ENCODE measurements at places on chromosomes 2 and 18.

DNA sequence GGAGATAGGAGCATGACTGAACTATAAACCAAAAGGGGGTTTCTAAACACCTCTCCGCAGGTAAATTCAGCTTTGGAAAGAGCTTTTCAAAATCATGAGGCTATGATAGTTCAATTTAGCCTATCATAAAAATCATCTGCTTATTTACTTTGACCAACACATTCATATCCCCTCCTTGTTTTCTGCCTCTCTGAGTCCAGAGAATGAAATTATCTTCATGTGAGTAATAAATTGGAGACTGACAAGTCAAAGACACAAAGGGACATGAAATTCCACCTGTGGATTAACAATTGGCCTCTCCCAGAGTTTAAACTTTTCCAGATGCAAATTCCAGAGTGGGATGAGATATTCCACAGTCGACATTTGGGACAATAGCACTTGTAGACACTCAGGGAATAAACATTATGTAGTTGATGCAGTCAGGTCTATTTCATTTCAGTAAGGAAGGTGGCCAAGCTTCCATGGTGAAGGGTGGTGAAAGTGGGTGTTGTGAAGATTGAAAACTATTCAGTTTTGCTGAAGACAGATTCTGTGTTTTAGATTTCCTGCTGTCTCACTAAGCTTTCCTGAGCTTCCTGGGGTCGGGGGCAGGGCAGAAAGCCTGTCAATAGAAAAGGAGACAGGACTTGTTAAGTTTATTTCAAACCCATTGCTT lies 84.7 kb downstream of the CDC42EP3 start:
- DNase-seq: no peak

GRCh38 chr2:231557571-231558217 lies 27.4 kb upstream of the NMUR1 start:
- DNase-seq: peak; percentile 85

- DNase-seq: no peak
Measured at GRCh38 chr18:78074400-78075020, 824.9 kb downstream of the GALR1 start.

GRCh38 chr2:1628893-1629292 lies 115.4 kb downstream of the PXDN start:
- no peak for DNase-seq

DNA sequence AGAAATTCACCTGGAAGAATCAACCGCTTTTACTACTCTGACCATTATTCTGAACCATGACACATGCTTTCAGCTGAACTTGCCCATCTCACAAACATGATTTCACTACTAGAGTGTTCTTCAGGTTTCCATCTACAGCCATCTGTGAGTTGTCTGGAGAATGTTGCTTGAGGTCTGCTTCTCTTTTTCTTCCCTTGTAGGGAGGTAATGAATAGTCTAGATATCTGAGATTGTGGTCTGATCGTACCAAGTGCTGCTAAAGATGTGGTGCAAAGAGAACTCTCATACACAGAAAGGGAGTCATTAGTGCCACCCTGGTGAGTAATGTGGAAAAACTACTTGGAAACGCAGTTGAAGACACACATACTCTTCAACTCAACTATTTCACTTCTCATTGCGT lies 10.2 kb downstream of the SOWAHC start:
- no peak for DNase-seq

DNA sequence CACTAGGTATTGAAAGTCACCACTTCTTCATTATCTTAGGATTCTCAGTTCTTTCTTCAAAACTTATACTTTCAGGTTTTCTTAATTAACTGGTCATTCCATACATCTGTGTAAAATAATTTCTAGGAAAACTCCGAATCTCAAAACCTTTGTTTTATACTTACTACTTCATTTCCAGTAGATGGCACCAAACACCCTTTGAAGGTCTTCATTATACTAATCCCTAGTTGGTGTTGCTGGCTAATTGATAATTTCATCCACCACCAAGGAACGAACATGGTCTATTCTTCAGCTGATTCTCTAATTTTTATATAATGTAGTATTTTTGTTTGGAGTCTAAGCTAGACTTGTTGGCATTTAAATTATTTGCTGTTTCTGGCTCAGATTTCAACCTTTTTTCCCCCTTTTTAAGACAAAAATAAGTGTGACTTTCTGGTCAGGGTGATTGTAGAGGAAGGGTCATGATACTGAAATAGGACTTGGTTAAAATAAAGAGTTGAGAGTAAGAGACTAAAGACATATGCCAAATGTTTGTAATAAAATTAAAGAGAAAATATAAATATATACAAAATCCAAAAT lies 2.8 kb upstream of the MXD1 start:
- DNase-seq: peak; percentile 79

DNA sequence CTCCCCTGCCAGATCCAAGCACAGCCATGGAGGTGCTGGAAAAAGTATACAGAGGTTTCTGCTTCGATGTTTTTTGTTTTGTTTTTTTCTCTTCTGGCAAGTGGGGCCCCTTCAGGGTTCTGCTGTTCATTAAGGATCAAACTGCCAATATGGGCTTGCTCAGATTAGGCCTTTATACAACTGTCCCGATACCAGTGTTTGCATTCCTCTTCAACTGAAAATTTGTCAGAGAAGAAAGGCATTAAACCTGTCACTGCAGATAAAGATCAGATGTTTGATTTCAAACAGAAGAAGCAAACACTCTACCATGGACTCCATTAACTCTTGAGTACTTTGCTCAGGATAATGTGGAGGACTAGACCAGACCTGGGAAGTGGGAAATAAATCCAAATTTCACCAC lies 396.0 kb upstream of the SMIM21 start:
- DNase-seq: no peak
